ENCODE measurements at places on chromosomes 1 and 21.

GRCh38 chr21:32626621-32627196 lies 14.5 kb upstream of the CFAP298 start:
- DNase-seq = no peak

GRCh38 chr1:226590614-226591013 lies 42.0 kb downstream of the STUM start:
- DNase-seq = no peak

GRCh38 chr21:45487891-45488600 lies 54.2 kb downstream of the SLC19A1 start:
- no peak for DNase-seq

DNA sequence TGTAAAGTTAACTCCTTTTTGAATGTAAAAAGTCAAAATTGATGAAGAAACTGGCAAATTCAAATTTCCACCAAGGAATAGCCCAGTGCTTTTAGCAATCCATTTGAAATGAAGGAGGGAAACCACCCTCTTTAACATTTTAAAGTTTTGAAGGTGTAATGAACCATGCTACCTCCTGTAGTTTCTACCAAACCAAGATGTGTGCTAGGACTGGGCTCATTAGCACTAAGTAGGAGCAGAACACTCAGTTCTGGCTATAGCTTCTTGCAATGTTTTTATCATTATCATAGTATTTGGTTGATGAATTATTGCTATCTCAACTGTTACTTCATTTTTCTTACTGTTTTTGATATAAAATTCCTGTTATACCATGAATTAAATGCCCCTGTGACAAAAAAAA lies 319.2 kb upstream of the ZRANB2 start:
- no peak for DNase-seq

DNA sequence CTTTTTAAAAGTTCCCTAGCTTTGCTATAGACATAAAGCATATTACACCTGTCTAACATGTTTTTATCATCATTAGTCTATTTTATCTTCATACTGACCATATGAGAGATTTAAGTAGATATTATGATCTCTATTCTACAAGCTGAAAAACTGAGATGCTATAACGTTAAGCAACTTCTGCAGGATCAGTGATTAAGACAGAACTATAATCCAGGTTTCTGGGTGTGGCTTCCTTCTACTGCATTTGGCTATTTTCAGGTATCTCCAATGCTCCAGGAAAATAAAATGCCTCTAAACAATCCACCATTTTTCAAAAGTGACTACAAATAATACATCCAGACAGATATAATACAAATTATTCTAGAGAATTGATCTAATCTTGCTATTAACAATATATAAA lies 53.4 kb downstream of the RGS2 start:
- no peak for DNase-seq

GRCh38 chr1:52240592-52241210 lies 98.8 kb downstream of the ZFYVE9 start:
- DNase-seq = no peak

DNA sequence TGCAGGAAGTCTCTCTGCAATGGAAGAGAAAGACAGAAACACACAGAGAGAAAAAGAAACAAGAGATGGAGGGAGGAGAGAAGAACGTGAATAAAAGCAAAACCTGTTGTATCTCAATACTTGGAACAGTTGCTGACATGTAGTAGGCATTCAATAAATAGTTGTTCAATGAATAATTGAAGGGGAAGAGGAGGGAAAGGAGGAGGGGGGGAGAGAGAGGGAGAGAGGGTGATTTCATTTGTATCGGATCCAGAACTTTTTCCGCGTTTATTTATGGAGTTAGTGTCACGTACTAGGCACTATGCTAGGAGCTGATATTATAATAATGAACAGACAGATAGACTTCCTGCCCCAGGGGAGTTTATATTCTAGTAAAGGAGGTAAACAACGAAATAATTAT lies 144.1 kb downstream of the OMA1 start:
- DNase-seq = no peak

DNA sequence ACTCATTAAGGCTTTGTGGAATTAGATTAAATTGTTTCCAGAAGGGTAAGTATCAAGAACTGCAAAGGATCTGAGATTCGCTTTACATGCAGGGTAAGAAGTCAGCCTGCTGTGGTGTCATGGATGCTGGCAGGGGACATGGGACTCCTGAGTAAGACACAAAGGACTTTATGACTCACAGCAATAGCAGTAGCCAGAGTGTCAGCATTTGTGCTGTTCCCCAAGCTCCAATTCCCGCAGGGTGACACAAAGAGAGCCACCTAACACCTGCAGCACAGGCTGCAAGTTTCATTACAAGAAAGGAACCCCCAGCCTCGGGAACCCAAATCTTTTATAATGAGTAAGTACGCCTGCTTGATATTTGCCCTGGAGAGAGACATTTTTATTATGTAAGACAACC lies 298.1 kb upstream of the POU3F1 start:
- DNase-seq = no peak

DNA sequence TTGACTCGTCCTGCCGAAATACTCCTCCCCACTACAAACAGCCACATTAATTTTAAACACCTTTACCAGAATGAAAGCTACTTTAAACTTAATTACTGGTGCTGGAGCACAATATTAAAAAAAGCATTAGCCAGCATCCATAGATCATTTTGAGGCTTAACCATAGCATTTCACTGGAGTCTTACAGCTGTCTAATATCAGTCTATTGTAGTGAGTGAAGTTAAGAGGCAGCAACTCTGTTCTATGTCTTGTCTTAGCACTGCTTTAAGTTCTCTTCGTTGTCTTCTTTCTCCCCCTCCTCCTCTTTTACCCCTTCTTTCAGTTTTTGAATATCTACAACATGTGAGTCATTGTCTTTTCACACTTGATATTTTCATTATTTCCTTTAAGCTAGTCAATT lies 49.3 kb downstream of the ADGRL2 start:
- DNase-seq = no peak

DNA sequence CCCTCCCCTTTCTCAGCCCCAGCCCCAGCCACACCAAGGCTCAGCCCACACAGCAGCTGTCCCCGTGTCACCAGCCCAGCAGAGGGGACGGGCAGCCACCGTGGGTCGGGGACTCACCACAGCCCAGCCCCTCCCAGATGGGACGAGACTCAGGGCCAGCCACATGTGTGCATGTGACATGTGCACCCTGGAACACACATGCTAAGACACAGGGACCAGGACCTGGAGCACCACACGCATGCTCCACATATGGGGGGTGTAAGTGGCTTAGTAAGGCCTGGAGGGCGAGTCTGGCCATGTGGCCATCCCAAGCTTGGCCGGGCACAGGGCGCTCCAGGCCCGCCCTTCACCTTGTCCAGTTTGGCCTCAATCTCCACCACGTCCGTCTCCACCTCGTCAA lies 4.0 kb downstream of the ACAP3 start:
- no peak for DNase-seq

- DNase-seq = peak; percentile 36
Measured at GRCh38 chr1:147890177-147890790, 12.3 kb upstream of the GJA8 start.

- DNase-seq = no peak
Measured at GRCh38 chr1:64624218-64624713, 120.6 kb upstream of the RAVER2 start.

- DNase-seq = no peak
Measured at GRCh38 chr21:37047079-37047478, 25.8 kb downstream of the PIGP start.

GRCh38 chr1:207191776-207192175 lies 87.7 kb downstream of the C4BPA start:
- no peak for DNase-seq

- DNase-seq = no peak
Measured at GRCh38 chr1:197735461-197735860, 39.8 kb downstream of the DENND1B start.

DNA sequence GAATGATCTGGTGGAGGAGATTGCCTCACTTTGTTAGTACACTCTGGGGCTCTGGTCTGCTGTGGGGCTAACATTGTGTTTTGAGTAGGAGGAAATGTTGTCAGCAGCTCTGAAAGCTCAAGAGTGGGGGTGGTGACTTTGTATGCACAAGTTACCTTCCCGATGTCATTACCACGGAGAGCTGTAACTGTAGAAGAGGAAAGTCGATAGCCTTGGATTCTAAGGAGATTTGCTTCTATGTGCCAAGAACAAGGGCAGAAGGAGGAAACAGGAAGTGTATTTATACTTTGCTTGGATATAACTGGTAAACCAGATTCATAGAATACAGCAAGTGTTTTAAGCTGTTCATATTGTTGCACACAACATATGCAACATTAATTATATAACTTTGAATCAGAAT lies 196.1 kb downstream of the AMY1C start:
- no peak for DNase-seq

- DNase-seq = no peak
Measured at GRCh38 chr21:15730484-15731242, 881 bp downstream of the USP25 start.

DNA sequence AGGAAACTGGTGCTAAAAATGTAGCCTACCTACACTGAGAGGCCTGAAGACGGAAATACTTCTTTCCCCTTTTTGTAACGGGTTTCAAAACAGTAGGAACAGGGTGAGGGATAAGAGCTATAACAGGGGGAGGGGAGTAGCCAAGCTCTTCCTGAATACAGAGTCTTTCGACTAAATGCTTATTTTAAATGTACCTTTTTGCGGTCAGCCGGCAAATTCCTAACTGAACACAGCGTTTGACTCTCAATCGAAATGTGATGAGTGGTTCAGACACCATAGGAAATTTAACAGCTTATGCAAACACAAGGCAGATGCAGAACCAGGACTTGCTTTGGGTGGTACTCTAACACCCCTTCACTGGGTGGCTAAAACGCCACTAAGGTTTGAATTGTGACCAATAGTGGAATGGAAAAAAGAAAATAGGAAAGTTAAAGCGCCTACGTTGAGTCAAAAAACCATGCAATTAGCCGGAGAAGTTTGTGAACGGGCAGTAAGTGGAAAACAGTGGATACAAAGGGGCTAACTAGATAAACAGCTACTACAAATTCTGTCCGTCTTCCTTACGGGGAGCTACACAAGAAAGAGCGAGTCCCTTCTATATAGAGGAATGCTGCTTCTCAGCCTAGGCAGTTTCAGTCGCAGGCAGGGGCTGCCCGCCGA lies 1.7 kb downstream of the EGLN1 start:
- DNase-seq = no peak

- no peak for DNase-seq
Measured at GRCh38 chr1:168468042-168468809, 75.6 kb downstream of the XCL2 start.

- DNase-seq = no peak
Measured at GRCh38 chr1:174800876-174801275, 198.9 kb upstream of the CACYBP start.

GRCh38 chr1:183827801-183828200 lies 22.9 kb downstream of the RGL1 start:
- no peak for DNase-seq

- no peak for DNase-seq
Measured at GRCh38 chr1:155177192-155177917, 3.7 kb downstream of the TRIM46 start.

DNA sequence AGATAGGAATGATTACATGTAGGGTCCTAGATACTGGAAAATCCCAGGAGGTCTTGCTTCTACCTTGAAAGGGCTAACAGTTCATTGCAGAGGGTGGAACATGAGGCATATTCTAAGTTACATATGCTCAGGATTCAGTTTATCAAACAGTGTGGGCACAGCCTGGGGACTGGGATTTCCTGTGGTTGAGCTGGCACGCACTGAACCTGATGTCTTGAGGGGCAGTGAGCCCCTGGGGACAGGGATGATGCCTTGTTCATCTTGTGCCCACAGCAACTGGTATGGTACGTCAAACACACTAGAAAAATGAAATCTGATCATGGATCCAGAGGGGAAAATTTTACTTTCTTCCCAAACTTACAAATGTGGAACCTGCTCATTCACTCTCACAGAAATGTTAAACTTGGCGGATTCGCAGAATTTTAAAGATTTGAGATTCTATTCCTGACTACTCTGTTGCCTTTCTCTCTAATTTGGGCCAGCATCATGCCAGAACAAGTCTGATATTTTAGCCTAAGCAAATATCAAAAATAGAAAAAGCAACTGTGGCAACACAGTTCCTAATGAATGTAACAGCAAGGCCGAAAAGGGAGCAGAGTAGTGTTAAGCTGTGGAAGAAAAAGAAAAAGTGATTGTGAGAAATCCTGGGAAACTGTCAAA lies 68.2 kb upstream of the COL24A1 start:
- no peak for DNase-seq

GRCh38 chr1:179767177-179767581 lies 24.1 kb downstream of the FAM163A start:
- DNase-seq = no peak

- no peak for DNase-seq
Measured at GRCh38 chr1:8706291-8706690, 111.1 kb downstream of the RERE start.

Measured in activated CD4-positive, alpha-beta T cell treated with anti-CD3 and anti-CD28 coated beads, Interleukin-2, amount 50 U/mL, for 4 hours (primary cell).